Activated naive CD8-positive, alpha-beta T cell treated with anti-CD3 and anti-CD28 coated beads, Interleukin-2, amount 10 ng/mL, durations not matched to agents 7 days and 5 days (primary cell): ENCODE measurements at places on chromosomes 4 and X. TPM values are rescaled to one million over a fixed set of nuclear protein-coding genes. Genes with fewer than 3 reads are reported as not detected.

DCHS2 gene
- total RNA-seq, result 0.19 TPM

CYP4V2 gene
- total RNA-seq, result 18.3 TPM

MUC7 gene
- not detected for total RNA-seq

HTN3 gene
- total RNA-seq, result not detected

SPON2 gene
- total RNA-seq, result 18.5 TPM

TGIF2LX gene
- not detected for total RNA-seq
